ENCODE measurements at places on chromosomes 1 and 21.
A peak's percentile ranks its signal among the peaks of the same experiment; 100 is the strongest.

DNA sequence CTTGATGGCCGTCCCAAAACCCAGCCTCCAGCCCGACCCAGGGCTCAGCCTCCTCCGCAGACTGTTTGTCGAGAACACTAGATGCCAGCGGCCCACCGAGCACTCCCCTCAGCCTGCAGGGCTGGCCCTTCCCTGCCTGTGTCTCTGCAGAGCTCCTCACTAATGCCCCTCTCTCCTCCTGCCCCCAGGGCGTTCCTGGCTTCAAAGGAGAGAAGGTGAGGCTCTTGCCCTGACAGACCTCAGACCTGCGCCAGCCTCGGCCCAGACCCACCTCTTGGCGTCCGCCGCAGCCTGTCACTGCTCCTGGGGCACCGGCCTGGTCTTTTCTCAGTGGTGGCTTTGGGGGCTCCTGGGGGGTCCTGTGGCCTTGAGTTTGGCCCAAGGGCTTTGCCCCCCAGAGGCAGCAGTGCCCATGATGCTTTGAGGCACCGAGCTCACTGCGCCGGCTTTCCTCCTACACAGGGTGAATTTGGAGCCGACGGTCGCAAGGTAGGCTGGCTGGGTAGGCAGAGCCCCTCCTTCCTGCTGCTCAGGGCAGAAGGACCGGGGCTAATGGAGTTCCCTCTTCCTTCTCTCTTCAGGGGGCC lies 18.4 kb downstream of the COL6A2 start:
- DNase-seq = no peak

GRCh38 chr1:23657659-23658275 lies 33.8 kb upstream of the RPL11 start:
- DNase-seq = peak; percentile 63

- DNase-seq = no peak
Observed at GRCh38 chr1:9900142-9901043, 9.7 kb downstream of the CTNNBIP1 start.

- DNase-seq = peak; percentile 22
Observed at GRCh38 chr1:217076902-217077301, 353.7 kb upstream of the ESRRG start.

DNA sequence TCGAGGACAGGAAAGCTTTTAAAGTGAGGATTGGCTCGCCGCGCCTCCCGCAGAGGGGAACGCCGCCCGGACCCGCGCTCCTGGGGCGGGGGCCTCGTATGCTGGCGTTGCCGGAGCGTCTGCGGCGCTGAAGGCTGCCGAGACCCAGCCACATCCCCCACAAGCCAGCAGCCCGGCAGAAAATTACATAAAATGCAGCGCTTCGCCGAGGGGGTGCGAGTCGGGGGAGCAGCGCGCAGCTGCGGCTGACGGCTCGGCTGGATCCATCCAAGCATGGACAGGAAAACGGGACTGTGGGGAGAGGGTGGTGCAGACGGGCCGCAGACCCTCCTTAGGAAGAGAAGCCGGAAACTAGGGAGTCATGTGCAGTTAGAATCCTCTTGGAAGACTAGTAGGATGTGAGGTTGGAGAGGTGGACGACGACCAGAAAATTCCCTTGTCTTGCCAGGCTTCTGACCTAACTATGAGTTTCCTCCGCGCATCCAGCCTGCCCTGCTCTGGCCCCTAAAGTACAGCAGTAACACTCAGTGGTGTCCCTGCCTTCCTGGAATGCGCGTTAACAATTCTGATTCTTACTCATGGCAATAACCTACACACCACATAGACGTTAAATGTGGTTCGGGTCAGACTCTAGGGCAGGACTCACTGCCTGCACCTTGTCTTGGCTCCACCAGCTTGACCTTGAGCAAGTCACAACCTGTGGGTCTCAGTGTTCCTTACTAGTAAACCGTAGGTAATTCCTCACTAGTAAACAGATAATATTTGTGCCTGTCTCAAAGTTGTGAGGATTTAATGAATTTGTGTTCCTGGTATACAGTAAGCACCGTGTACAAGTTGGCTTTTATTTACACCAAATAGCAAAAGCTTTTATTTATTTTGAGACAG lies 953 bp upstream of the BRWD1 start:
- peak; percentile 77 for DNase-seq

DNA sequence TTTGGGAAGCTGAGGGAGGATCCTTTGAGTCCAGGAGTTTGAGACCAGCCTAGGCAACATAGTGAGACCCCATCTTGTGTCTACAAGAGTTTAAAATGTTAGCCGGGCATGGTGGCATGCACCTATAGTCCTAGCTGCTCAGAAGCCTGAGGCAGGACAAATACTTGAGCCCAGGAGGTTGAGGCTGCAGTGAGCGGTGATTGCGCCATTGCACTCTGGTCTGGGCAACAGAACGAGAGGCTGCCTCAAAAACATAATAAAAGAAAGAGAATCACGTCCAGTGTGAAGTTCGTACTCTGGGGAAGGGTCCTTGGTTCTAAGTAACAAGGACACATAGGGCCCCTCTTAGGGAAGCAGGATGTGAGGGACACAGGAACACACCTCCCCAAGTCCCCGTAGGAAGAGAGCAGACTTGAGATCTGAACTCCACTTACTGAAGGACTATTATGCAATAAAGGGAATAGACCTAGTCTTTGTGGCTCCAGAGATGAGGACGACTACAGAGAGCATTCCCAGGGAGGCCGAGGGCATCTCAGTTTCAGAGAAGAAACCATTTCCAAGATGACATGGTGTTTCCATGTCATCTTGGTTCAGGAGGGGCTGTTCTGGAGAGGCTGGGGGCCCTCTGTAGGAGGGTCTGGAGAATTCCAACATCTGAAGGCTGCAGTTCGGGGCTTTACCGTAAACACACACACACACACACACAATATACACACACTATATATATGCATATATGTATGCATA lies 10.8 kb upstream of the ENO1 start:
- peak; percentile 46 for DNase-seq

- peak; percentile 38 for DNase-seq
Observed at GRCh38 chr1:53725238-53725689, 13.7 kb downstream of the GLIS1 start.

- DNase-seq = no peak
Observed at GRCh38 chr1:204455063-204455830, 39.4 kb downstream of the PIK3C2B start.

- no peak for DNase-seq
Observed at GRCh38 chr1:29878501-29878900, 642.2 kb downstream of the PTPRU start.

DNA sequence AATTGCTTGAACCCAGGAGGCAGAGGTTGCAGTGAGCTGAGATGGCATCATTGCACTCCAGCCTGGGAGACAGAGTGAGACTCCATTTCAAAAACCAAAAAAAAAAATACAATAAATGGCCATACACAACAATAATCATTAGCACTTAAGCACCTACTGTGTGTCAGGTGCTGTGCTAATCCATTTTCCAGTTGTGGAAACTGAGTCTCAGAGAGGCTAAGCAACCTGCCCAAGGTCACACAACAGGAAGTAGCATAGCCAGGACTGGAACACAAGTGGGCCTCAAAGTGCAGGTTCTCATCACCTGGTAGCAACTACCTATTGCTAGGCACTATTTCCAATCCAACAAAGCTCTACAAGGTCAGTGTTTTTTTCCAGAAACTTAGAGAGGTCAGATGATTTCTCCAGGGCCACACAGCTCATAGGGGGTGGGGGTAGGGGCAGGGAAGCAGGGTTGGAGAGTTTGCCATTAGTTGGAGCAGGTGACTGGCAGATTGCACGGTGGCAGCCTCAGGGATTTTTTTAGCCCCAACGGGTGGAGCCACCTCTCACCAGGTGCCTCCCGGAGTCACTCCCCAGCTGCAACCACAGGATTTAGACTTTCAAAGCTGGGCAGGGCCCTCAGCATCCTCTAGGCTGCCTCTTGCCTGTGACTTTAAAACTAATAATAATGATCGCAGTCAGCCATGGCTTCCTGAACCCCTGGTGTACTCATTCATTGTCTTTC lies 52.5 kb upstream of the ID3 start:
- no peak for DNase-seq

DNA sequence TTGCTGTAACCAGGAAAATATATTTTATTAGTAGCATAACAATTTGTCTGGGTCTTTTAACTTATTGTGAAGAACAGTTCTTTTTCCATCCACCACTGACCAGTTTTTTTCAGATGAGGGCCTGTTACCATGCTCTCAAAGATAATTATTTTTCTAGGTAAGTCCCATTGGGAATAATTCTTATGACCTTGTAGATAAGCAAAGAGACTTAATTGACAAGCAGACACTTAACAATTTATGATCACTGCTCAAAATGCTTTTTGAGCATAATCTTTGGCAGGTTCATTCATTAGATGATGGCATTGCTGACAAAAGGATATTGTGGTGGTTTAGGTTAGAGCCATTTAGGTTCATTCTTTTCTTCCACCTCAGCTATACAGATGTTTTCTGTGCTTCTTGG lies 6.6 kb downstream of the SNX27 start:
- DNase-seq = no peak

GRCh38 chr1:154403261-154403943 lies 1.7 kb upstream of the IL6R start:
- DNase-seq = no peak

GRCh38 chr1:96804648-96805047 lies 83.1 kb downstream of the PTBP2 start:
- DNase-seq = no peak

GRCh38 chr21:37907076-37907475 lies 9.2 kb downstream of the KCNJ6 start:
- DNase-seq = no peak

GRCh38 chr1:108639899-108640560 lies 20.9 kb downstream of the HENMT1 start:
- no peak for DNase-seq

GRCh38 chr1:10033359-10033845 lies 644 bp downstream of the UBE4B start:
- peak; percentile 47 for DNase-seq

- peak; percentile 50 for DNase-seq
Observed at GRCh38 chr1:112172294-112172882, 182.9 kb upstream of the KCND3 start.

- no peak for DNase-seq
Observed at GRCh38 chr1:246147524-246148461, 359.3 kb downstream of the SMYD3 start.

DNA sequence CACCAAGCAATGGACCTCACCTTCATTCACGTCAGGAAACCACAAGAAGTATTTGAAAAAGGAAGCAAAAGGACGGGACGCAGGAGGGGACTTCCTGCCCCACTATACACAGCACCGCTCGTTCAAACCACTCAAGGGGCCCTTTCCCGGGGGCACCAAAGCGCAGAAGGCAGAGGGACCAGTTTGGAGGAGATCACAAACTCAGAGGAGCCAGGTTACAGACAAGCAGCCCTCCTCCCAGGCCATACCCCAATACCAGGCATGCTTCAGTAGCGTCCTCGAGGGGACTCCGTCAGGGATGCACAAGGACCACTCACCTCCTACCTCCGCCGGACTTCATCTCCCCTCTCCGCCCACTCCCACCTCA lies 685 bp downstream of the CRTC2 start:
- DNase-seq = peak; percentile 37

GRCh38 chr1:160400646-160401486 lies 502 bp downstream of the VANGL2 start:
- DNase-seq = no peak

DNA sequence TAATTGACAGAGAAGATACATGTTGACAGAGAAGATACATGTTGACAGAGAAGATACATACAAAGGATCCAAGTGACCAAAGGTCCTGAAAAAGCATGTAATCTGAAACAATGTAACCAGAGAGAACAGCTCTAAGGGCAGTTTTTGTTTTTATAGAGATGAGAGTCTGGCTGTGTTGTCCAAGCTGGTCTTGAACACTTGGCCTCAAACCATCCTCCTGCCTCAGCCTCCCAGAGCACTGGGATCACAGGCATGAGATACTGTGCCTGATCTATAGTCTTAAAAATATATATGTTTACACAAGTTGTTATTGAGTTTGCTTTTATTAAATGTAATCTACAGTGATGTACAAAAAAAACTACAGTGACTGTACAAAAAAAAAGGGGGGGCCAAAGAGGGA lies 12.5 kb downstream of the MEAF6 start:
- DNase-seq = no peak

- no peak for DNase-seq
Observed at GRCh38 chr1:185789501-185790193, 55.5 kb downstream of the HMCN1 start.

GRCh38 chr21:24824209-24824608 lies 783.1 kb downstream of the MRPL39 start:
- DNase-seq = no peak

- DNase-seq = no peak
Observed at GRCh38 chr1:26739329-26739914, 43.6 kb downstream of the ARID1A start.

GRCh38 chr1:221328371-221328770 lies 413.5 kb downstream of the DUSP10 start:
- no peak for DNase-seq

GRCh38 chr1:107299521-107299920 lies 158.7 kb downstream of the NTNG1 start:
- no peak for DNase-seq

- DNase-seq = peak; percentile 2
Observed at GRCh38 chr1:207495801-207496792, at the start of gene CR1. CR1 (plus strand) TSS chr1:207496157; CDS start chr1:207496268, 111 bp downstream.

- no peak for DNase-seq
Observed at GRCh38 chr1:47938520-47938919, 58.7 kb downstream of the TRABD2B start.

DNA sequence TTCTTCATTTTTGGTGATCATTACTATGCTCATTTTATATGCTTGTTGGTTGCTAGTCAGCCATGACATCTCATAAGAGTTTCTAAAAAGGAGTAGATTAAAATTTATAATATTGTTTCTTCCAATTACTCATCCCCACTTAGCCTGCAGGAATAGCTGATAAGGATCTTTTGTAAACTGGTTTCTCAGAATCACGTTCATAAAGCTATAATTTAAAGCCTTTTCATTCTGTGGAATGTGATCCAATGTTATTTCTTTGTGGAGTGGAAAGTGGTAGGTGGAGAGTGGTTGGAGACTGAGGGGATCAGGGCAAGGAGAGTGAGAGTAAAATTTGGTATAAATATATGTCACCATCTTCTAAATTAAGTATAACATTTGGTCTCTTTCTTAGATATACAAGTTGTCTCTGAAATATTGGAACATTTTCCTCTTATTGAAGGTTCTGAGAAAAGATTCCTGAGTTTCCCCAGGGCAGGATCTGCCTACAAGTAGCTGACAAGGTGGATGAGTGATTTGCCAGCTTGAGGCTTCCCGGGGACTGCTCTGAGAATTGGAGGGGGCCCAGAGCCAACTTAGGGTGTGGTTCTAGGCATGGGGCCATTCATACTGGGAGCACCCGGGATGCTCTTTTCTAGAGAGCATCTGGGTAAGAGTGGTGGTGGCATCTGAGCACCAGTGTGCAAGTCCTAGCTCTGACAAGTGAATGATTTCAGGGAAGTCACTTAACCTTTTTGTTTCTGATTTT lies 116.4 kb downstream of the TBX19 start:
- DNase-seq = no peak
